CD4-positive, alpha-beta T cell treated with Interleukin-6 for 4 hours (primary cell): ENCODE measurements at places on chromosomes 2 and 18.

- no peak for DNase-seq
These were observed 591.3 kb downstream of the ZEB2 start for GRCh38 chr2:143928613-143929012.

- DNase-seq: no peak
These were observed 1061.6 kb upstream of the FAM98A start for GRCh38 chr2:34660741-34661140.

- no peak for DNase-seq
These were observed 108.1 kb downstream of the LYPD6 start for GRCh38 chr2:149438330-149438960.

GRCh38 chr2:86315084-86315483 lies 22.3 kb downstream of the REEP1 start:
- DNase-seq: no peak

DNA sequence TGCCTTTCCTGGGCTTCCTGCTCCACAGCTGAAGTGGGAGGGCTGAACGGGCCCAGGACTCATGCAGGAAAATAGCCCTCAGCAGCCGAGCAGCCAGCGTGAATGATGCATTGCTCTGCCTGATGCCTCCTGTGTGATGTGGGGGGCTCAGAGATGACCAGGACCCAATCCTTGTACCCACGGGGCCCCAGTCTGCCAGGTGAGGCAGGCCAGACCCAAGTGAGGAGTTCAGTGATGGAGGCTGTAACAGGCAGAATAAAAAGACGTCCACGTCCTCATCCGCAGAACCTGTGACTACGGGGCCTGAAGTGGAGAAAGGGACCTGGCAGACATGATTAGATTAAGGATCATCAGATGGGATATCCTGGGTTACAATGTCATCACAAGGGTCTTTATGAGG lies 194.9 kb upstream of the HDAC4 start:
- no peak for DNase-seq

- no peak for DNase-seq
These were observed 77.0 kb downstream of the ZNF521 start for GRCh38 chr18:25274926-25275325.

- DNase-seq: no peak
These were observed 6.9 kb upstream of the ANXA4 start for GRCh38 chr2:69734854-69735544.

- no peak for DNase-seq
These were observed 32.3 kb downstream of the SCN9A start for GRCh38 chr2:166343467-166343866.
